Iris pigment epithelial cell (primary cell): ENCODE measurements at places on chromosomes 2 and 18.

DNA sequence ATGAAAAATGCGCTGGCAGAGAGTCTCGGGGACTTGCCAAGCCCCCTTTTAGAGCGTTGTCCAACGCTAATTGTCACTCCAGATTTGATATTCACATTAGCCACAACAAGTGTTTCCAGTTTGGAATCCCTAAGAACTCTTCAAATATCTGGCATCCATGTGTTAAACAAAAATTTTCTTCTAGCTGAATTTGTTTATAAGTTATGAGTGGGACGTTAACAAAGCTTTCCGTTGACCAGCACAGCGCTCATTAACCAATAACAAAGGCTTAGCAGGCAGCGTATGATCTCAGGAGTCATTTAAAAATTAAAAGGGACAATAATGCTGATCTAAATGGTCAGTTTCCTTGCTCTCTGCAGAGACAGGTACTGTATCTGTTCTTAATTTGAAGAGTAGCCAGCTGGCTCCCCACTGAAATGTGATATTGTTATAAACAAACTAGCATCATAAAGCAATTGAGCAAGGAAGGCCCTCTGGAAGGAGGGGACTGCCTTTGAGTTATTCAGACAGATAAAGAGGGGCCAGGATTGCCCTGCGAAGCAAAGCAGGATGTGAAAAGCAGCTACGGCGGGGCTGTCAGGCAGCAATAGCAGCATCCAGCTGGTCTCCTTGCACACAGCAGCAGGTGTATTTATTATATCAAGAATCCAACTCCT, 337.2 kb upstream of the SALL3 start:
- no peak for DNase-seq

DNA sequence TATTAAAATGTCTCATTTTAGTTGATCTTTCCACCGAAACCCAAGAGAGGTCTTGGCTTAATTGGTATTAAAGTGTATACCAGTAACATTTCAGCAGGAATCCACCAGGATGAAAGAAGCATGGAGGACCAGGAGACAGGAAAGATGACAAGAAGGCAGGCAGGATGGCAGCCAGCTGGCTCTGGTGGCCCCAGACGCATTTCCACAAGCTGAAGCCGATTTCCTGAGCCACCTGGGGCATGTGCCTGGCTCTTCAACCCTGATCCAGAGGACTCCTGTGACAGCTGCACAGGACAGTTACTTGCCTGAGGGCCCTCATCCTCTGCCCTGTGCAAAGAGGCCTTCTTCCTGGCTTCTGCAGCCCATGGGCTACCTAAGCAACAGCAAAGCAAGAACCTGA, 56.9 kb upstream of the NFU1 start:
- no peak for DNase-seq

DNA sequence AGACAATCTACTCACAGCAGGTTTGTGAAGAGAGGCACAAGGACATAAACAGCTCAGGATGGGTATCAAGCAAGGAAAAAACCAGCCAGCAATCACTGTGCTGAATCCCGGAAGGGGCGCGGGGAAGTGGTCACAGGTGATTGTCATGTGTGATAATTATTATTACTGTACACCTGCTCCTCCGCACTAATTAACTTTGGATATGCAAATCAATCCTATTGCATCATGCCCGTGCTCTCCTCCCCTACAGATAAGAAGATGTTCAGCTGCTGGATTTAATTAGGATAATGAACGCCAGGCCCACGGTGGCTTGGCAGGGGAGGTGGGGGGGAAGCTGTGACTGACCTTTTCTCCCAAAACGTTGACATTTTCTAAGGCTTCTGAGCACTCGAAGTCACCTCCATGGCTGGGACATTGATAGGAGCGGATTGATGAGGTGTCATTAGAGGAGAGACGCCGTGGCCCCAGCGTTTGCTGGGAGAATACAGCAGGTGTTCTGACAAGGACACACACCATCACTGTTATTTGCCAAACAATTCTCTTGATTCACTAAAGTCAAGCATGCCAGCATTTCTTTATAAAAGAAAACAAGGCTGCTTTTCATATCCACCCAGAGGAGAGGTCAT, 160.3 kb upstream of the VRK2 start:
- no peak for DNase-seq

DNA sequence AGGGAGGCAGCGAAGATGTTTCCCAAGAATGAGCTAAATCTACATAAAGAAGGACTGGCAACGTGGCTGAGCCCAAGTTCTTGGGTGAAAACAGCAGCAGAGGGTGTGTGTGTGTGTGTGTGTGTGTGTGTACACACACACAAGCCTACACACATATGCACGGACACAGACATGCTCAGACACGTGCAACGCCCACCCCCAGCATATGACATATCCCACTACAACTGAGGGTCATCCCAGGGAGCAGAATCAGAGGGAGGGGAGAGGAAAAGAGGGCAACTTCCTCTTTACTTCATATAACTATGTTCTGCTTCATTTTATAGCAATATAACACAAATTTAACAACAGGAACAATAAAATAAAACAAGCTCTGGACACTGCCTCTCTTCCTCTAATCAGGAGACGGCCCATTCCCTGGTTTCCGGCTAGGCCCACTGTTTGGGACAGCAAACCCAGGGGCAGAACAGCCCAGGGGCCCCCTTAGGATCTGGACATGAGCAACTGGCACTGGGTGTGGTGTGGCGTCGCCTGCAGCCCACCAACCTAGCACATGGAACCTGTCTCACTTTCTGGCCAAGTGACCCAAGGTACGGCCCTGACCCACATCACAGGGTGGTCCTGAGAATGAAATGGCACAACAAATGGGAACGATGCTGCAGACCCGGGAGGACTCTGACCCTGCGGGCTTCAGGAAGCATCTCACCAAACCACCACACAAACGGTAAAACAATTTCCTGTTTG, 25.0 kb downstream of the FAM178B start:
- DNase-seq: no peak

- no peak for DNase-seq
Observed at GRCh38 chr2:168981651-168982050, 49.5 kb downstream of the ABCB11 start.

DNA sequence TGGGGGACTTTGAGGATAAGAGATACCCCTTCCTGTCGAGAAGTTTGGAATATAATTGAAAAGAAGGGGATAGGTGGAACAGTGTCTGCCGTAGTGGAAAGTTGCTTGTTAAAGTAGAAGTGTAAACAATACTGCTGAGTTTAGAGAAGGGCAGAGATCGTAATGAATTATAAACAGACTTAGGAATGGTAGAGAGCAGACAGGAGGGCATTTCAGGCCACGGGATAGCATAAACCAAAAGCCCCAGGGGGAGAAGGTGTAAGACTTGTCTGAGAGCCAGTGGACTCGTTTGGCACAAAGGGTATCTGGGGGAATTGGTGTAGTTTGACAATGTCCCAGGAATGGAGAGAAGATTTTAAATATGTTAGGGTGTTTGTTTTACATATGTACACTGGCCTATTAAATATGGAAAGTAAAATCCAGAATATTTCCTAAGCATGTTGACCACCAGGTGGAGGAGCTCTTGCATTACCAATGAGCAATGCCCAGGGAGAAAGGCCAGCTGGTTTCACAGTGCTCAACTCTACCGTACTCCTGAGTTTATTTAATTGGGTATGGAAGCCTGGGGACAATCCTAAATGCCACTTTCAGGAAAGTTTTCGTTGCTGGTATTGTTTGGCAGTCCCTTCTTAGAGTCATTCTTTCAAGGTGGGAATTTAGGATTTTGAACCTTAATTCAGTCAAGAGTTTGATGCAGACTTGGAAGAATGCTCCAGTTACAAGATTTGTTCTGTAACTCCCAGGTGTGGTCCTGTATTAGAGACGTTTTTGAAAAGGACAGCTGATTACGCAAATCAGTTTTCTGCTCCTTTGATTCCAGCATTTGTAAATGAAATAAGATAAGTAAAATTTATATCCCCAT, 7.5 kb downstream of the COPS8 start:
- peak; percentile 84 for DNase-seq

DNA sequence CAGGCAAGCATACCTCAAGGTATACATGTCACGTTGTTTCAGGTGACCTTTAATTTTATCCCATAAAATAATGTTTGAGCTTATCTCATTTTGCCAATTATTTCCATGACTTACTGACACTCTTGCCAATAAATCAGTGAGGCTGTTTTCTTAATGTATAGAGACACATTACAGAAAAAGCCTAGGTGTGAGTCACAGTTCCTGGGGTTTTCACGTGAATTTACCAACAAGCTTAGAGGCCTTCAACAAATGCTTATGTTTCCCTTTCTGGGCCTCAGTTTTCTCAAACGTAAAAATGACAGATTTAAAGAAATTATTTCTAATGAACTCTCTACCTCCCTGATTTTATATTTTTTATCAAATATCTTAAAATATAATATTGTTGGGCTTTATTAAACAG, 517.5 kb upstream of the SPHKAP start:
- peak; percentile 34 for DNase-seq

GRCh38 chr18:77405096-77405495, 155.4 kb downstream of the GALR1 start:
- DNase-seq: no peak

DNA sequence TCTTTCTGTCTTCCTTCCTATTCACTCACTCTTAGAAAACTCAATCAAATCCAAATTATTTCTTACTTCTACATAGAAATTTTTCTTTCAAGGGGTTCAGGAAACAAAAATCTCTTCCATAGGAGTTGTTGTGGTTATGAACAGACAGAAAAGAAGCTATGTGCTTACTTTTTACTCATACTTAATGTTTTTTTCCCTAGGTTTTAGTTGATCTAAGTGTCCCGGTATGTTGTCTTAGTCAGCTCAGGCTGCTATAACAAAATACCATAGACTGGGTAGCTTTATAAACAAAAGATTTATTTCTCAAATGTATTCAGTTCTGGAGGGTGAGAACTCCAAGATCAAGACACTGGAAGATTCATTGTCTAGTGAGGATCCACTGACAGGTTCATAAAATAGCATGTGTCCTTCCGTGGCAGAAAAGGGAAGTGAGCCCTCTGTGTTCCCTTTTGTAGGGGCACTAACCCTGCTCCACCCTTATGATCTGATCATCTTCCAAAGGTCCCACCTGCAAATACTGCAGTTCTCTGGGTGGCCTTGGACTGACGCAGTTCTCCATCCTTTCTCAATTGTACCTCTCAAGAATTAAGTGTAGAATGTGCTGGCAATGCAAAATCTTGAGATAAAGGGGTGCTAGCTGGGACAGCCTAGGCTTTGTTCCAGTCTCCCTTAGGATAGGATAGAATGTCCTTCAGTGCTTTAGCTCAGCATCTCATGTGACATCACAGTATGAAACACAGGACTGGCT, 14.4 kb upstream of the VRK2 start:
- DNase-seq: peak; percentile 65

DNA sequence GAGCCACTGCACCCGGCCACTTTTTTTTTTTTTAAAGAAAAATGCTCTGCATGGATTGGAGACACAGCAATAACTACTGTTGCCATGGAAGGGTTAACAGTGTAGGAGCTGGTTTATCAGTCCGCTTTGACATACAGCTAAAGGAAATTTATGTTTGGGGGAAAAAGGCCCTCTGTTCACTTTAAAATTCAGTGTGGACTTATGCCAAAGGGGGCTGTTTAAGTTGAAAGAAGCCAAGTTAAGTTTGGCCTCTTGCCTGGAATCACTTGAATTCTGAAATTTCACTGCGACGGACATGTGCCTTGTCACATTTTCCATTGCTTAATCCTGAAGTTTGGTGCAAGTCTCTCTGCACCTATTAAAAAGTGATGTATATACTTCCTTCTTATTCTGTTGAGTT, 3.1 kb downstream of the KCNE4 start:
- peak; percentile 75 for DNase-seq

DNA sequence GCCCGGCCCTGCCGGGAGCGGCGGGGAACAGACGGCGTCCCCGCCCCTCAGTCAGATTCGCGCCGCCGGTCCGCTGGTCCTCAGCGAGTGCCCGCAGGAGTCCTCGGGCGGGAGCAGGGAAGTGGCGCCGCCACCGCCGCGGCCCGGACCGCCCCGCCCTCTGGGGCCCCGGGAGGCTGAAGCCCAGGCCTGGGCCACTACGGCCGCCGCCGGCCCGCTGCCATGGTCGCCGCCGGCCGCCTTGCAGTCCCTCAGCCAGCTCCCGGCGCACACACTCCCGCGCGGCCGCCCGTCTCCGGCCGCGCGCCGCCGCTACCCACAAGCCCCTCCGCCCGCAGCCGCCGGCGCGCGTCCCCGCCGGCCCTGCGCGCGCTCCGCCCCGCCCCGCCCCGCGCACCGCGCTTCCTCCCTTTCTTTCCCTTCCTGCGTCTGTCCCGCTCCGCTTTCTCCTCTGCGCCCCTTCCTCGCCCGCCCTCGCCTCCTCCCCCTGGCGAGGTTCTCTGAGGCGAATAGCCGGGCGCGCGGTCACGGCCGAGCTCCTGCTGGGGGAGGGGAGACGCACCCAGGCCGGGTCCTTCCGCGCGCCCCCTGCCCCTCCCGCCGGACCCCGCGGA, at the start of gene ROCK2:
ROCK2 (minus strand) TSS at position 295 of the 614 bp plus-strand sequence. CDS start 500 bp downstream, outside the sequence.
- DNase-seq: peak; percentile 77
